Frontal cortex (tissue), 4 donors: ENCODE measurements at places on chromosomes 2 and 18.

DNA sequence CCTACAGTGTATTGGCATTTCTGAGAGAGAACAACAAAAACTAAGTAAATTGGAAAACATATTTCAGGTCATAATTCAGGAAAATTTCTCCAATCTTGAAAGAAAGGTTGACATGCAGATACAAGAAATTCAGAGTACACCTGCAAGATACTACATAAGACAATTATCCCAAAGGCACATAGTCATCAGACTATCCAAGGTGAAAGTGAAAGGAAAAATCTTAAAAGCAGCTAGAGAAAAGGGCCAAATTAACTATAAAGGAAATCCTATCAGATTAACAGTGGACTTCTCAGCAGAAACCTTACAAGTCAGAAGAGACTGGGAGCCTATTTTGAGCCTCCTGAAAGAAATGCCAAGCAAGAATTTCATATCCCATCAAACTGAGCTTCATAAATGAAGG, 449.0 kb upstream of the MMADHC start:
- DNase-seq, result no peak

DNA sequence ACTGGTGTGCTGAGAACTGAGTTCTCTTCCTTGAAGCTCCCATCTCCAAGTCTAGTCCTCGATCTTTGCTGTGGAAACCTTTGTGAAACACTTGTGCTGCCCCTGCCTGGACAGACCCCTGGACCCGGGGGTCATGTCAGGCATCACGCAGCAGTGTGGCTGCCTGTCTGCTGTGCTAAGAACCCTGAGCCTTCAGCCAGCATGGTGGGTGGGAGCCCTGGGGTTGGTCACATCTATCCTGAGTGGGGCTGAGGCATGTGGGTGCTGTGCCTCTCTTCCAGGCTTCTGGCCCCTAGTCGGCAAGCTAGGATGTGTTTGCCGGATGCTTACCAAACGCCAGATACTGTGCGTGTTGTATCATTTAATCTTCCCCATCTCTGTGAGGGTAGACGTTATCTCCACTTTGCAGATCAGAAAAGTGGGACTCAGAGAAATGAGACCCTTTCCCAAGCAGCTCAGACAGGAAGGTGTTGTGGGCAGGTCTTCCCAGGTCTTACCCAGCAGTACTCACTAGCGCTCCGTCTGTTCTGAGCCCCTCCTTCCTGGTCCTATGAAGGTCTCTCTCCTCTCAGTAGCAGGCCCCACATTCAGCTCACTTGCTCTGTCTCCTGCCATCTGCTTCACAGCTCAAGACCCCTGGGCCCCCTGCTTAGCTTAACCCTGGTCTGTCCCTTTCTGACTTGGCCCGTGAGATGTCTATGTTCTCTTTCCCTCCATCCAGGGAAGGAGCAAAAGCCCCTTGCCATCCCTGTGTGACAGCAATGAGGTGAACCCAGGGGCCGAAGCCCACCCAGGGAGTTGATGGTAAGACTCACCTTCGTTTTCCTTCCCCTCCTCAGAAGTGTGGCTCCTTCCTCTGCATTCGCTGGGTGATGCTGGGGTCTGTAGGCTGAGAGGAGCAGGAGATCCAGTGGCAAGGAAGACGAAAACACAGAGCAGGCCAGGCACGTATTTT, 242.8 kb downstream of the FAM210A start:
- no peak for DNase-seq

- DNase-seq, result no peak
Observed at GRCh38 chr18:49359732-49360444, 100.6 kb downstream of the DYM start.

GRCh38 chr18:12057419-12058039, 36.1 kb upstream of the ANKRD62 start:
- no peak for DNase-seq

- DNase-seq, result no peak
Observed at GRCh38 chr2:217932803-217933616, 69.8 kb downstream of the TNS1 start.

DNA sequence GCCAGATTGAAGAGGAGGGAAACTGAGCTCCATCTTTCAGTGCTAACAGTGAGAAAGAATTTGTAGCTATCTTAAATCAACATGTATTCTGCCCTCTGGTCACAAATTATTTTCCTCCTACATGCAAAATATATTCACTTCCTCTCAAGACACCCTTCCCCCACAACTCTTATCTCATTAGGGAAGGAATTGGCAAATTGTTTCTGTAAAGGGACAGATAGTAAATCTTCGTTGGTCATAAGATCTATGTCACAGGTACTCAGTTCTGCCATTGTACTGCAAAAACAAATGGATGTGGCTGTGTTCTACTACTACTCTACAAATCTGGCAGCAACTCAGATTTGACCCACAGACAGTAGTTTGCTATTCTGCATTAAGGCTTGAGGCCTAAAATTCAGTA, 53.0 kb upstream of the CYP20A1 start:
- no peak for DNase-seq

DNA sequence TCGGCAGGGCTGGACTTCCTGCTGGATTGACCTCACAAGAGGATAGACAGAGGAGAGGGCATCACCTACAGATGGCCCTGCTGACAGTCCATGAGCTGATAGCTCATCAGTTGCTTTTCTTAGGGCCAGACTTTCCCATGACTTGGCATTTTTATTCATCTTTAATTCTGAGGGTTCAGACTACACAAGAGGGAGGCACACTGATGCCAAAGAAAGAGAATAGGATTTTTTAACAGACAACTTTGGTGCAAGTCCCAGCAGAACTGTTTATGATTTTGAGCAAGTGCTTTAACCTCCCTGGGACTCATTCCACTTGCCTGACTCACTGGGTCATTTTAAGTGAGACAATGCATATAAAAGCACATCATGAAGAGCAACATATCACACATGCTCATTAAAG, 299.2 kb downstream of the INSIG2 start:
- no peak for DNase-seq

DNA sequence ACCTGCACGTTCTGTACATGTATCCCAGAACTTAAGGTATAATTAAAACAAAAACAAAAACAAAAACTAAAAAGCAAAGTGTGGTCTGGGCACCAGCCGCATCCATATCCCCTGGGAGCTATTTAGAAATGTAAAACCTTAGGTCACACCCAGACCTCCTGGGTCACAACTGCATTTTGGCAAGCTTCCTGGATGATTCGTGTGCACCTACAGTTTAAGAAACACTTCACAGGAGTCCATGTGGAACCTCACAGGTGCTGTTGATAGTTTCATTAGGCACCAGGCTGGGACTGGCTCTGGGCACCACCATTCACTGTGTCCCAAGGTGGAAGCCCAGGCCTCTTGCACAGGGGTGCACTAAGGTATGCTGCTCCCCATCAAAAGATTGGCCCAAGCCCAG, 103.6 kb upstream of the BOD1L2 start:
- no peak for DNase-seq

DNA sequence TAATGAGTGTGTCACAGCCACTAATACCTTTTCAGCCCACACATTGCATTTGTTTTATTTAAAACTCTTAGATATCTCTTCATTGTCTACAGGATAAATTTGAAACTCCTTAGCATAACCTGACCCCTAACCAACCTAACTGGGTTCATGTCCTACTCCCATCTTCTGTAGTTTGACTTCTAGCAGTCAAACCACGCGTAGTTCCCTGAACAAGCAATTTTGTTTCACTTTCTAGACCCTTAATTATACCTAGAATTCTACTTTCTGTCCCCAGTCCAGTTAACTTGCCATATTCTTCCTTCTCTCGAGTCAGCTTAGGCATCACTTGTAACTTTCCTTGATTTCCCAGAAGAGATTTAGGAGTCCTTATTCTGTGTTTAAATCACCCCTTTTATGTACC, 55.1 kb downstream of the RBBP8 start:
- no peak for DNase-seq

- DNase-seq, result no peak
Observed at GRCh38 chr2:195608768-195609454, 48.1 kb upstream of the SLC39A10 start.

GRCh38 chr2:20468549-20469500, 22.0 kb downstream of the RHOB start:
- DNase-seq, result no peak

DNA sequence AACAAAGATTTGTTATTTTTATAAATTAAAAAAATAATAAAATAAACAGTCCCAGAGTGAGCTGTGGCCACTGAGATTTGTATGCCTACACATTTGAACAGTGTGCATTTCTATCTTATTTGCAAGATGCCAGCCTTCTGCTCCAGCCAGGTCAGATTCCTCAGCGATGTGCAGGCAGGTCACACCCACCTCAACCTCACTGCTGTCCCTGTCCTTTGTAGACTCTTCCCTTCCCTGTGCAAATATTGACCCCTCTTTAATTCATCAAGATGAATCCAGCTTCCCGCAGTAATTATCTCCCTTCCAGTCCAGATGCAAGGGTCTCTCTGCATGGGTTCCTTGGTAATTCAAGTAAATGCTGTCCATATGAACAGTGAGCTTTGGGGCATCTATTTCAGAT, 256.2 kb downstream of the PIEZO2 start:
- no peak for DNase-seq

- no peak for DNase-seq
Observed at GRCh38 chr2:19674051-19675002, 227.5 kb downstream of the TTC32 start.

DNA sequence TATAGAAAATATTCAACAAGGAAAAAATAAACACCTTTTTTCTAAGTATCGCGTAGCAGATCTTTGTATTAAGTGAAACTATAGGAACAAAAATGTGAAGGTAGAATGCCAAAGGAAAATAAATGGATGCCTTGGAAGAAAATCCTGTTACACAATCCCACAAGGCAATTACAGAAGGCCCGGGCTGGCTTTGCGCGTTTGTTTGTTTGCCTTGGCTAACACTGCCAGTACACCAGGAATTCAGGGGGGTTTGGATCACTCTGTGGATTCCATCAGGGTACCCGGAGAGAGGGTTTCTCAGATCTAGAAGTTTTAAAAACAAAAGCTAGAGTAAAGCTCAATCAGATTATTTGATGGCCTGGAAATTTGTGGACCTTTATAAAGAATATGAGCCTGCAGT, 478.3 kb downstream of the FBXO15 start:
- DNase-seq, result no peak

GRCh38 chr2:169757356-169757755, 23.7 kb downstream of the KLHL23 start:
- no peak for DNase-seq

DNA sequence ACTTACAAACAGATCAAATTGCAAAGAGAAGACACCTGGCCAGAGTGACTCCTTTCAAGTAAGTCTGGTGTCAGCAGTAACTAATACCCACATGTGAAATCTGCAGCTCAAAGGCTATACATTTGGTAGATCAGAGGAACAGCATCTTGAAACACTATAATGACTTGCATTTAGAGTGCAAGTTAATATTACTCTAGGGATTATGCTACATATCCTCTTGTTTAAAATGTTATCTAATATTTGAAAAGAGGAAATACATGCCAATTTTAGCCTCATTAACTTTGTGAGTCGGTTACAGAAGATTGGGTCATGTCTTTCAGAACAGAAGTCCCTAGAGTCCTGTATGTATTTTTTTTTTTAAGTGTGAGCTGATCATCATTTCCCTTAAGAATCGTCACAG, 15.2 kb downstream of the LANCL1 start:
- DNase-seq, result no peak

DNA sequence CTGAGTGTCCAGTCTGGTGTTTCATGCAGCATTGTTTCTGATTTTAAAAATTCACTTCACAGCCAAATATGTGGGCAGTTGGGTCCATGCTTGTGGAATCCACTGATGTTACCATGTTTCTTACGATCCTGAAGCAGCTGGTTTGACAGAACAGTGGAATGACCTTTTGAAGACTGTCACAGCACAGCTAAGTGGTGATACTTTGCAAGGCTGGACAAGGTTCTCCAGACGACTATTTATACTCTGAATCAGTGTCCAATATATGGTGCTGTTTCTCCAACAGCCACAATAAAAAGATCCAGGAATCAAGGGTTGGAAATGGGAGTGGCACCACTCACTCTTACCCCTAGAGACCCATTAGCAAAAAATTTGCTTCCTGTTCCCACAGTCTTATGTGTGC, 577.4 kb upstream of the RAB6C start:
- DNase-seq, result no peak

- no peak for DNase-seq
Observed at GRCh38 chr18:76467371-76468190, 27.5 kb downstream of the ZNF516 start.

- DNase-seq, result no peak
Observed at GRCh38 chr2:239865059-239865639, 160.0 kb downstream of the NDUFA10 start.

GRCh38 chr2:152475982-152476381, 141.0 kb downstream of the FMNL2 start:
- DNase-seq, result no peak

DNA sequence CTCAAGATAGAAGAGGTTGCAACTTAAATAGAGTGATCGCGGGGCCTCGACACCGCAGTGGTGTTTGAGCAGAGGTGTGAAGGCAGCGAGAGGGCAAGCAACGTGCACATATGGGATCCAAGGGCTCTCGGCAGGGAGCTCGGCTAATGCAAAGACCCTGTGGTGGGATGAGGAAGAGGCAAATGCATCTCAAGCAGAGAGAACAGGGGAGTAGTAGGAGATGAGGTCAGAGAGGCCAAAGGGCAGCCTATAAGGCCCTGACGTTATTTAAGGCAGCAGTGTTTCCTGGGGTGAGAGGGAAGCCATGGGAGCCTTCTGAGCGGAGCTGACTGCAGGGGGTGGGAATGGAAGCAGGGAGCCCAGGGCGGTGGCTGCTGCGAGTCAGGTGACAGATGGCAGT, 74.5 kb downstream of the MRPS9 start:
- DNase-seq, result no peak

GRCh38 chr18:22739061-22739642, 194.0 kb upstream of the RBBP8 start:
- DNase-seq, result no peak
